Prostate gland (tissue), 2 donors: ENCODE measurements at places on chromosomes 5 and 9. TPM values are rescaled to one million over a fixed set of nuclear protein-coding genes. Genes with fewer than 3 reads are reported as not detected.

GRCh38 chr5:111942661-111943401 is 185.8 kb upstream of the NREP start:
- no peak for DNase-seq

CDH6 gene
- total RNA-seq = 1.2 TPM

DNA sequence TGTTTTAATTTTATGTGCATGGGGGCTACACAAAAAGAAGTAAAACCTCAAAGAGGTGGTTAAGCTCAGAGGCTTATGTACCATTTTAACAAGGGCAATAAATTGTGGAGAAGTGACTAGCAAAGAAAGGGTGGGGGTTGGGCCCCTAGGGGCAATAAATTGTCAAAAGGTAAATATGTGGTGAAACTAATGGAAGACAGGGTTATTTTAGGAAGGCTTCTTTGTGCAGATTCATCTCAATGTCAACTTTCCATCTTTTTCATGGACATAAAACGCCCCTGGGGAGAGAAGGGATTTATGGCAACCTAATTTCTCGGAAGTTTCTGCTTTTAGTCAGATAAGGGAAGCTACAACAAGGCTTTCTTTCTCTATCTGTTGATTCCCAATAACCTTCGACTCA is 42.5 kb upstream of the GOLM1 start:
- DNase-seq = no peak

SLC2A8 gene
- total RNA-seq = 29.3 TPM

- no peak for DNase-seq
Observed at GRCh38 chr5:104913841-104914281, 1351.3 kb upstream of the NUDT12 start.

DNA sequence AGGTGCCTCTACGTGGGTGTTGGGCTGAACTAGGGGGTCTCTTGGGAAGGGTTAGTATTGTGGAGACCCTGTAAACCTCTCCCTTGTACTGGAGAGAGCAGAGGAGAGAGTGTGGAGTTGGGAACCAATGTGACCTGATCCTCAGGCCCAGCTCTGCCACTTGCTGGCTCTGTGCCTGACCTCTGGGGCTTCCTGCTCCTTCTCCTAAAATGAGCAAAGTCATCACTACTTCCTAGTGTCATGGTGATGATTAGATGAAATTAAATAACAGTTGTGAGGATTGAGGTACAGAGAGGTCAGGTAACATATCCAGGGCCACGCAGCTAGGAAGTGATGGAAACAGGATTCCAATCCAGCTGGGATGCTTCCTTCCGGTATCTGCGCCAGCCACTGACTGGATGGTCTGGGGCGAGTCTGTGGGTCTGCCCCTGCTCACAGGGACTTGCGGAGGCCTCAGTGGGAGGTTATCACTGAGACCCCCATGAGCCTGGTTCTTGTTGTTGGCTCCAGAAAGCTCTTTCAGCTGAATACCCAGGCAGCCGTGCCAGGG is 9.2 kb downstream of the GALNT10 start:
- no peak for DNase-seq

HK3 gene
- total RNA-seq = 4.7 TPM

DNA sequence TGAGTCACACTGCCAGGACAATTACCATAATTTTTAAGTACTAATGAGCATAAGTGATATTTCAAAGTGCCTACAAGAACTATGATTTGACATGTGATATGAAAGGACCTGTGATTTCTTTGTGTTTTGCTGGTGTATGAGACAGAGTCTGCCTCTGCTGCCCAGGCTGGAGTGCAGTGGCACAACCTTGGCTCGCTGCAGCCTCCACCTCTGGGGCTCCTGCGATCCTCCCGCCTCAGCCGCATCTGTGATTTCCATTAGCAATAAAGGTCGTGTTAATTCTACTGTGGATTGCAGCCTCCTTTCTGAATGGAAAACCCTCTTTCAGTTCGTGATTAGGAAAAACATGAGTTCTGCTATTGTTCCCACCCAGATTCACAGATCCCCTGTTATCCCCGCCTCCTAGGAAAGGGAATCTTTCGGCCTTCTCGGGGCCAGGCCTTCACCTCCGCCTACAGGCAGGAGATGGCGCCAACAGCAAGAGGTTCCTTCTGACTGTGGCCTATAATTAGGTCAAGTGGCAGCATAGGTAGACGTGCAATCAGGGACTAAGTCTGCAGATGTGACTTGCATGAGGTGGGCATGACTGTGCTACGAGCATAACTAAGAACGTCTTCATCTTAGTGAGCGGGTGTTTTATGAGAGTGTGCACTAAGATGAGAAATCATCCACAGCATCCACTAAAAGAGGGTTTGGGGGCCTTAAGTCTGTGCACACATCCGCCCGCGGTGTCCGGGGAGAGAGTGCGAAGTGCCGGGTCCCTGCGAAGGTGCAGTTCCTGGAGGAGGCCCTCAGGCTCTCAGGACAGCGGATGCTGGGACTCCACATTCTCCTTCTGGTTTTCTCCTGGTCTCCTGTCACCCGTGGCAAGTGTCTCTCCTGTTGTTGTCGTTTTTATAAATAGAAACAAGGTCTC is 23.1 kb downstream of the TRIM7 start:
- DNase-seq = no peak

DMRT3 gene
- total RNA-seq = not detected

GRCh38 chr5:65171645-65172044 is 310.1 kb downstream of the ADAMTS6 start:
- no peak for DNase-seq

GRCh38 chr9:101381833-101382342 is 2.9 kb downstream of the BAAT start:
- DNase-seq = no peak

PCSK5 gene
- total RNA-seq = 32.2 TPM

PRR7 gene
- total RNA-seq = 11.0 TPM

PCDHB3 gene
- total RNA-seq = 6.5 TPM

ADAMTS16 gene
- 0.11 TPM for total RNA-seq

DNA sequence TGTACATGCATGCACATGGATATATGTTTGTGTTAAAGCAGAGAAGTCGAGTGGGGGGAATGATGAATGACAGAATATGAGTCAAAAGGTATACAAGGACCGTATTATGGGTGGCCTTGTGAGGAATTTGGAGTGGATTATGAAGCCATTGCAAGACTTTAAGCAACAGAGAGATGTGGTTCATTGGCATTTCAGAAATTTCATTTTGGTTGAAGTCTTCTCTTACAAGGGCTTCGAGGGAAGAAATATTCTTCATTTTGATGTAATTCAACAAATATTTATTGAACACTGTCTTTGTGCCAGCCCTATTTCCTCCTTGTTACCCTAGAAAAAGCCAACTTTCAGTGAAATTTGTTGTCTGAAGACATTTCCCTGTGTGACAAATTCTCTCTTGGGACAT is 83.9 kb upstream of the SLCO6A1 start:
- DNase-seq = no peak
